Activated CD4-positive, alpha-beta T cell treated with anti-CD3 and anti-CD28 coated beads, Interleukin-2, amount 10 ng/mL, durations not matched to agents 24 days and 14 days (primary cell): ENCODE measurements at places on chromosomes 16 and 17.

GRCh38 chr16:87780385-87780989 is 14.7 kb upstream of the KLHDC4 start:
- peaks cover 46% of the 10 kb centered on the region for H3K4me1 ChIP-seq
- peak overlapping the region; percentile 96 for H3K27ac ChIP-seq
- peaks cover 3% of the 10 kb centered on the region for H3K36me3 ChIP-seq
- H3K4me3 ChIP-seq: peak overlapping the region; percentile 75
- DNase-seq: peak; percentile 88

DNA sequence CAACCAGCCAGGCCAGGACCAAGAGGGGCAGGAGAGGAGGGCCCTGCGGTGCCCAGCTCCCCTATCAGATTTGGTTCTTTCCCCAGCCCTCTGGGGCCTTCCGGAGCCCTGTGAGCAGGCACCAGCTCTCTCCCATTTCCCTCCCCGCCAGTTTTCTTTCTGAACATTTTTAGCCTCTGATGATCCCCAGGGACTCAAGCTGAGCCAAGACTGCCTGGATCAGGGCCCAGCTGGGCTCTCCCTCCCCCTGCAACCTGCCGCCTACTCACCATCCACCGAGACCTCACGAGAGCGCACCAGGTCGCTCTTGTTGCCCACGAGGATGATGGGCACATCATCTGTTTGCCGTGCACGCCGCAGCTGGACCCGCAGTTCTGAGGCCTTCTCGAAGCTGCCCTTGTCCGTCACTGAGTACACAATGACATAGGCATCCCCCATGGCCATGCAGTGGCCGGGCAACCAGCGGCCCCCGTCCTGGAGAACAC is 2.0 kb downstream of the RRAD start:
- no peak overlapping the region for H3K4me3 ChIP-seq
- H3K4me1 ChIP-seq: peaks cover 23% of the 10 kb centered on the region
- no peak for DNase-seq
- no peaks in the 10 kb centered on the region for H3K36me3 ChIP-seq
- no peak overlapping the region for H3K27ac ChIP-seq

DNA sequence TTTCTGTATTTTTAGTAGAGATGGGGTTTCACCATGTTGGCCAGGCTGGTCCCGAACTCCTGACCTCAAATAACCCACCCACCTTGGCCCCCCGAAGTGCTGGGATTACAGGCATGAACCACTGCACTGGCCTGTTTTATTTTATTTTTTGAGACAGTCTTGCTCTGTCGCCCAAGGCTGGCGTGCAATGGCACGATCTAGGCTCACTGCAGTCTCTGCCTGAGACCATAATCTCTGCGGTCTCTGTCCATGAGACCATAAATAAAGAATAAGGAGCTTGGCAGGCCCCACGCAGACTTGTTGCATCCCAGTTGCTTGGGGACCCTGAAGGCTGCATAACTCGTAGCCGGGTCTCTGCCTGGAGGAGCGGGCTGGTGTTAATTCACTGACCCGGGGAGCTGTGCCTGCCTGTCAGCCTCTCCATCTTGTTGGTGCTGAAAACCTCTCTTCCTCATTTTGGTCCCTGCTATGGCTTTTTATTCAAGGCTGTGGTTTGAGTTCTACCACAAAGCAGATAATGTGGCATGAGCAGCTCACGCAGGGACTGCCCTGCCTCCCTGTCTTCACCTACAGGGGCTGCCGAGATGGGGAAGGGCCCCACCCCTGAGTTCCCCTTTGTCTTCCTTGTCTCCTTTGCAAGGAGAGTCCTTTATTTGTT is 82.1 kb downstream of the MSI2 start:
- peaks cover 35% of the 10 kb centered on the region for H3K4me1 ChIP-seq
- no peaks in the 10 kb centered on the region for H3K27me3 ChIP-seq
- H3K4me3 ChIP-seq: peak overlapping the region; percentile 39
- no peak overlapping the region for H3K27ac ChIP-seq
- peaks cover 28% of the 10 kb centered on the region for H3K36me3 ChIP-seq
- DNase-seq: no peak

GRCh38 chr16:3637371-3637923 is 17.0 kb upstream of the DNASE1 start:
- H3K36me3 ChIP-seq: peaks cover 1% of the 10 kb centered on the region
- H3K4me1 ChIP-seq: peaks cover 16% of the 10 kb centered on the region
- peak; percentile 78 for DNase-seq
- peak overlapping the region; percentile 28 for H3K4me3 ChIP-seq
- no peaks in the 10 kb centered on the region for H3K27me3 ChIP-seq

DNA sequence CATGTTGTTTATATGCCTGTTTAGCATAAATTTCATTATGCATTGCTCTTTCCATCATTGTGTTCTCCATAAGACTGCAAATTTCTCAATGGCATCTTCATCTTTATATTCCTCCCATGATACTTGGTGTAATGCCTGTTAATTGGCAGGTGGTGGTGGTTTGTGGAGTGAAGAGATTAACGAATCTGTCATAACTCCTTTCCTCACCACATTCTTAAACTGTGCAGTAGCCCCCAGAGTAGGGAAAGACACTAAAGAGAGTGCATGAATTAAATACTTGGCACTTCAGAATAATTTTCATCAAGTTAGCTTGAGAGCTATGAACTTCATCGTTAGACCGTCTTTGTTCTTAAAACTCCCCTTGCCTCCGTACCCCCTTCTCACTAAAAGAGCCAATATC is 329.7 kb downstream of the HS3ST3B1 start:
- DNase-seq: no peak
- H3K4me3 ChIP-seq: no peak overlapping the region
- H3K36me3 ChIP-seq: no peaks in the 10 kb centered on the region
- H3K27me3 ChIP-seq: no peaks in the 10 kb centered on the region

- no peak overlapping the region for H3K27ac ChIP-seq
- DNase-seq: no peak
- H3K36me3 ChIP-seq: no peaks in the 10 kb centered on the region
- H3K27me3 ChIP-seq: no peaks in the 10 kb centered on the region
- H3K4me1 ChIP-seq: no peaks in the 10 kb centered on the region
Measured at GRCh38 chr17:9208381-9209105, 187.2 kb downstream of the NTN1 start.

DNA sequence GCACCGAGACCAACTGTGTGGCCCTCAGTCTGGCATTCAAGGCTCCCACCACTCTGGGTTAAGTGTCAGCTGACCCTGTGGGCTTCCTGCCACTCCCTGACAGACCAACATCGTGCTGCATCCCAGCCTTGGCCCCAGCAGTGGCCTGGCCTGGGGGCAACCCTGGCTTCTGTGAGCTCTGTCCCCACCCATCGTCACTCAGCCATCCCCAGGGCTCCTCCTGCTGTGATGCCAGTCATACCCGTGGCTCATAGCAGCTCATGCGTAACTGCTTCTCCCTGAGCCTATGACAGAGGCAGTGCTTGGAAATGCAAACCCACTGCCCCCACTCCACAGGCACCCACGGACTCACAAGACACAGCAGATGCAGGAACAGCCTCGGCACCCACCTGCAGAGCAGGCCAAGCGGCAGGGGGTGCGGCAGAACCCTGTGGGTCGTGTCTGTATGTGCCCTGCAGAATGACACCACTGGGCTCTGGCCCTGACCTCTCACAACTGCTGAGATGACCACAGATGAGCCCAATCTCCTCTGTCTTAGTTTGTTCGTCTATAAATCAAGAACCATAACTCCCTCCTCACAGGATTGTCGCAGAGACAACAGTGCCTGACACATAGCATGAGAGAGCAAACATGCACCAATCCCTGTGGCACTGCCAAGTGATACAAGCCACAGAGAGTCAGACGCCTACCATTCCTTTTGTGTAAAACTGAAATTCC is 26.6 kb downstream of the PIEZO1 start:
- no peak for DNase-seq
- no peak overlapping the region for H3K4me3 ChIP-seq
- no peak overlapping the region for H3K27ac ChIP-seq
- peaks cover 11% of the 10 kb centered on the region for H3K4me1 ChIP-seq
- H3K36me3 ChIP-seq: no peaks in the 10 kb centered on the region

DNA sequence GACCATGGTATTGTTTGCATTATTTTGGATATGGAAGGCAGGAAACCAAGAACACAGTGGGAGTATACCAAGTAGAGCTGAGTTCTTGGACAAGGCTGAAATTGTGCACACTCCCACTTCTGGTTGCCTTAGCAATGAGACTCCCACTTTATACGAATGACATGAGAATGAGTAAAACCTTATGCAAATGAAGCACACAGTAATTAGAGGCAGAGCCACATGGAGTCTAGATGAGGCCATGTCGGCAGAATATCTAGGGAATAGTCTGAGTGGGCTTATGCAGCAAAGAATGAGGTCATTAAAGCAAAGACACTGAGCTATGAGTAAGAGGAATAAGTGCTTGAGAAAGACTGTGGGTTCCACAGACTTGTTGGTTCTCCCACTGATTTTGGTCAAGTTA is 178.7 kb downstream of the GRIN2A start:
- DNase-seq: no peak
- H3K27ac ChIP-seq: no peak overlapping the region

GRCh38 chr17:42345396-42346073 is 42.7 kb downstream of the STAT3 start:
- no peaks in the 10 kb centered on the region for H3K27me3 ChIP-seq
- no peak for DNase-seq
- peaks cover 74% of the 10 kb centered on the region for H3K36me3 ChIP-seq

DNA sequence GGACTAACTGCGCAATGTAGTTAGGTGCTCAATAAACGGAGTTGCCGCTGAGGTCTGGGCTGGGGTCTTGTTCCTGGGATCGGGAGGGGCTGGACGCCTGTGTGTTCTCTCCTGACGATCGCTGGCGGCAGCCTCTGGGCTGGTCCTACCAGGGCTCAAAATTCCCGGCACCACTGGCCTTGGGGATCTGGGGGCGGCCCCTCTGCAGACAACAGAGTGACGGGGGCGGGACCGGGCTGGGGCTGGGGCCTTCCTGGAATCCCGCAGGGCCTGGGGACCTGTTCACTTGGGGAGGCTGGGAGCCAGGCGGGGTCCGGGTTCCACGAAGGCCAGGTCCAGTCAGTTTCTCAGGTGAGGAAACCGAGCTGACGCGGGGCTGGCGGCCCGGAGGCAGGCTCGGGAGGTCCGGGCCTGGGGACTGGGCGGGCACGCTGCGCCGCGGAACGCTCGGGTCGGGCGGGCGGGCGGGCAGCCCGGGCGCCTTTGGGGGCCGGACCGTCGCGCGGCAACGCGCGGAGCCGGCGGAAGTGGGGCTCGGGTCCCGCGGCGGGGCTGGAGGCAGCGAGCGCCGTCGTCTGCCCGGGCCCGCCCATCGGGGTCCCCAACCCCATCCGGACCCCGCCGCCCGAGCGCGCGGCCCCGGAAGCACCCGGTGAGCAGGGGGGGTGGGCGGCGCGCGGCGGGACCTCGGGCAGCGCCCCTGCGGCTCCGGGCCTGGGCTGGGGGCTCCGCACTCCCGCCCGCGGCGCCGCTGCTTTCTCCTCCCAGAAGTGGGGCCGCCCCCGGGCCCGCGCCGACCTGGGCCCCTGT is at the start of gene PIGQ:
Gene PIGQ (plus strand): TSS at position 524 of the 810 bp plus-strand sequence. CDS start 4,107 bp downstream, outside the sequence.
- peaks cover 24% of the 10 kb centered on the region for H3K4me1 ChIP-seq
- H3K27me3 ChIP-seq: no peaks in the 10 kb centered on the region

GRCh38 chr16:18841833-18842525 is 40.6 kb upstream of the ARL6IP1 start:
- H3K4me1 ChIP-seq: peaks cover 15% of the 10 kb centered on the region
- H3K27me3 ChIP-seq: no peaks in the 10 kb centered on the region
- no peak overlapping the region for H3K4me3 ChIP-seq
- H3K36me3 ChIP-seq: peaks cover 77% of the 10 kb centered on the region
- DNase-seq: no peak
- H3K27ac ChIP-seq: no peak overlapping the region

- H3K36me3 ChIP-seq: no peaks in the 10 kb centered on the region
- peak; percentile 5 for DNase-seq
- no peaks in the 10 kb centered on the region for H3K4me1 ChIP-seq
- no peak overlapping the region for H3K27ac ChIP-seq
- H3K4me3 ChIP-seq: no peak overlapping the region
- no peaks in the 10 kb centered on the region for H3K27me3 ChIP-seq
Measured at GRCh38 chr17:12358477-12358876, 307.2 kb upstream of the MYOCD start.

GRCh38 chr17:80180192-80180591 is 10.4 kb downstream of the CARD14 start:
- H3K36me3 ChIP-seq: no peaks in the 10 kb centered on the region
- H3K27me3 ChIP-seq: no peaks in the 10 kb centered on the region
- H3K4me3 ChIP-seq: no peak overlapping the region
- no peak overlapping the region for H3K27ac ChIP-seq
- H3K4me1 ChIP-seq: no peaks in the 10 kb centered on the region

GRCh38 chr17:76087531-76087930 is 8.5 kb downstream of the ZACN start:
- no peak for DNase-seq
- peaks cover 3% of the 10 kb centered on the region for H3K4me1 ChIP-seq
- H3K27me3 ChIP-seq: no peaks in the 10 kb centered on the region
- peaks cover 41% of the 10 kb centered on the region for H3K36me3 ChIP-seq

GRCh38 chr17:71071837-71072236 is 902.5 kb downstream of the KCNJ2 start:
- DNase-seq: no peak
- no peaks in the 10 kb centered on the region for H3K4me1 ChIP-seq
- no peak overlapping the region for H3K4me3 ChIP-seq
- H3K27me3 ChIP-seq: no peaks in the 10 kb centered on the region
- H3K36me3 ChIP-seq: no peaks in the 10 kb centered on the region
- no peak overlapping the region for H3K27ac ChIP-seq
